ENCODE measurements at places on chromosomes 13 and 19.

GRCh38 chr19:32497391-32497790 is 83.6 kb upstream of the PDCD5 start:
- DNase-seq: no peak

GRCh38 chr13:111517641-111518010 is 197.2 kb downstream of the TEX29 start:
- DNase-seq: no peak

DNA sequence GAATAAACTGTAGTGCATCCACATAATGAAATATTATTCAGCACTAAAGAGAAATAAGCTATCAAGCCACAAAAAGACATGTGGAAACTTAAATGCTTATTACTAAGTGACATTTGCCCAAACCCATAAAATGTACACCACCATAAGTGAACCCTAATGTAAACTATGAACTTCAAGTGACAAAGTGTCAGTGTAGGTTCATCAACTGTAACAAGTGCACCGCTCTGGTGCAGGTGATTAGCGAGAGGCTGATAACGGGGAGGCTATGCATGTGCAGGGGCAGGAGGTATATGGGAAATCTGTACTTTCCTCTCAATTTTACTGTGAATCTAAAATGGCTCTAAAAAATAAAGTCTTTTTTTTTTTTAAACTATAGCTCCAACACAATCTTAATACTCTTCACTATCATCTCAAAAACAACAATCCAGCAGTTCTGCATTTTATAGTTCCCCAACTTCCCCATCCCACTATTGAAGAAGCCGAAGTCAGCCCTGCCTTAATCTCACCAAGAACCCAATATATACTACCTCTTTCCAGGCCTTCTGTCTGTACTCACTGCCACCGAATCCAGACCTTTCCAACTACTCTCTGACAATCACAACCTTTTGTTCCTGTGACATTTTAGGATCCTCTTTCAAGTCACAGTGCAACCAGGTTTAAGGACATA is 22.6 kb downstream of the ELF1 start:
- DNase-seq: no peak

- DNase-seq: peak; percentile 60
Observed at GRCh38 chr13:42215578-42216421, 56.2 kb upstream of the AKAP11 start.

DNA sequence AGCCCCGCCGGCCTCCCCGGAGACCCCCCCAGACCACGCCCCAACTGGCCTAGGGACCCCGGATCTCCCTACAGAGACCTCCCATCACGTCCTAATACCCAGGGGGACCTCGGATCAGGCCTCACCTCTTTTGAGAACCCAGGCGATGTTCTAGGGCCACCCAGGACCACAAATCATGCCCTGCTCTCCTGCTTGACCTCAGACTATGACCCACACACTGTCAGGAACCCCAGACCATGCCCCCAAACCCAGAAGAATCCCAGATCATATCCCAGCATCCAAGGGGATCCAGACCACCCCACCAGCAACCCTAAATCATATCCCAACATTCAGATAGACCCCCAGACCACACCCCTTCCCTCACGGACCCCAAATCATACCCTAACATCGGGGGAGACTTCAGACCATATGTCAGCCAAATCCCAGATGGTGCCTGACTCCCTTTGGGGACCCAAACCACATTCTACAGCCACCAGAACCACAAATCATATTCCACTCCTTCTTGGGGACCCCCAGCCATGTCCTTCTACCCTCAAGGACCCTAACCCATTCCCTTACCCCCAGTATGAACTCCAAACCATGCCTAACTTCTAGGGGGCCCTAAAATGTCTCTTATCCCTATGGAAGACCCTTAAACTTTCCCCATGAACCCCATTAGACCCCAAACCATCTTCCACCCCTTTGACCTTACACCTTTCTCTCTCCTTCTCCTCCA is 611 bp upstream of the LRFN1 start:
- DNase-seq: no peak

DNA sequence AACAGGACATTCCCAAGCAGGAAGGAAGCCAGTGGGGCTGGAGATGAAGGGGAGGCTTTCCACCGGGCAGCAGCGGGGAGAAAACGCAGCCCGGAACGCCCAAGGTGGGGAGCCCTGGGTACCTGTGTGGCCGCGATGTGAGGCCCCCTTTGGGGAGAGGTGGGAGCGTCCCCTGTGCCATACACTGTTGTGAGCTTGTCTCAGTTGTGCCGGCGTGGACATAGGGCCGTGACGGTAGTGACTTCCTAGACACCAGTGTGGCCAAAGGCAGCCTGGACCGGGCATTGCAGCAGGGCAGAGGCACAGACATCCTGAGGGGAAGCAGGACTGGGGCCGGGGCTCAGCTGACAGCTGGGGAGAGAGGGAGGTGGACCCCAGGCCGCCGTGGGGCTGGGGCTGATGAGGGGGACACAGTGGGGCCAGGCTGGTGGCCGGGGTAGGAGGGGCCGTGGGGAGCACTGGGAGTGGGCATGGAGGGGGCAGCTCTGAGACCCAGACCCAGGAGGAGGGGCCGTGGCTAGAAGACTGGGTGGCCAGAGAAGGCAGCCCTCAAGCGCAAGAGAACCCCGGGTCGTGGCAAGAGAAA is 38.5 kb upstream of the TFDP1 start:
- no peak for DNase-seq
